Kidney (tissue), 22 donors: ENCODE measurements at places on chromosomes 16 and 17.

DNA sequence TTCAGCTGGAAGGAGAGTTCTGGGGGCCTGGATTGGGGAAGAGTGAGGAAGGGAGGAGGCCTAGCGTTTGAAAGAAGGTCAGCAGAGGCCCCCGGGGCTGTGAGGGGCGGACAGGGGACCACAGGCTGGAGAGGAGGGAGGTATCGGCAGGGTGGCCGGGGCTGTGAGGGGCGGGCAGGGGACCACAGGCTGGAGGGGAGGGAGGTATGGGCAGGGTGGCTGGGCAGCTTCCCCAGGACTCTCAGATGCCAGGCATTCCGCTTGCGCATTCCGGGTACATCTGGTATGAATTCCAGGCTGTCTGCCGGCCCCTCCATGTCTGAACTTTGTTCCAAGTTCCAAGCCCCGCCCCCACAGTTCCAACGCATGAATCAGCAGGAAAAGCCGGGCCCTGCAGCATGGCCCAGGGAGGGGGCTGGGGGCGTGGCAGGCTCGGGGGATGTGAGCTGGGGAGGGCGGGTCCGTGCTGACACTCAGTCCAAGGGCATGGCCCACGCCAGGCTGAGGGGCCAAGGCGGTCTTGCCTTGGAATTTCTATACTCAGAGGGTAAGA lies 4.3 kb upstream of the TLCD2 start:
- DNase-seq: peak; percentile 98
- peaks cover 3% of the 10 kb centered on the region for H3K4me1 ChIP-seq
- H3K27me3 ChIP-seq: no peaks in the 10 kb centered on the region
- peaks cover 23% of the 10 kb centered on the region for H3K36me3 ChIP-seq
- H3K4me3 ChIP-seq: peak overlapping the region; percentile 84

- peaks cover 14% of the 10 kb centered on the region for H3K4me1 ChIP-seq
- peaks cover 3% of the 10 kb centered on the region for H3K27me3 ChIP-seq
- no peak for DNase-seq
- H3K36me3 ChIP-seq: no peaks in the 10 kb centered on the region
Measured at GRCh38 chr17:7292194-7292593, 2.2 kb downstream of the YBX2 start.

DNA sequence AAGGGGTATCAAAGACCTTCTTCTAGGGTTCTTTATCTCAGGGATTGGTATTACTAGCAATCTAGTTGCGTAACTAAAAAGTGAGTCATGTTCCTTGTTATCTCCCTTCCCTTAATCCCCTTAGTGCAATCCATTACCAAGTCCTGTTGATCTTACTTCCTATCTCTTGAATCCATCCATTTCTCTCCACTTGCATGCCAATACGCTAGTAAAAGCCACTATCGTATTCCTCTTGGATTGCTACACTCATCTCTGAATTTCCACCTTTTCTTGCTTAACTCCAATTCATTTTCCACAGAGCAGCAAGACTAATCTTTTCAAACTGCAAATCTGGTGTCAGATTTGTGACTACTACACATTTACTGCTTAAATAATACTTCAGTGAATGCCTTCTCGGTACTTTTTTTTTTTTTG lies 1.8 kb upstream of the ADAT1 start:
- H3K27ac ChIP-seq: no peak overlapping the region
- peaks cover 14% of the 10 kb centered on the region for H3K36me3 ChIP-seq
- no peak for DNase-seq
- no peak overlapping the region for H3K4me3 ChIP-seq
- peaks cover 3% of the 10 kb centered on the region for H3K4me1 ChIP-seq
- H3K27me3 ChIP-seq: no peaks in the 10 kb centered on the region

GRCh38 chr16:6356911-6357310 lies 975.7 kb upstream of the RBFOX1 start:
- no peaks in the 10 kb centered on the region for H3K27me3 ChIP-seq
- H3K27ac ChIP-seq: no peak overlapping the region
- no peaks in the 10 kb centered on the region for H3K36me3 ChIP-seq
- H3K4me3 ChIP-seq: no peak overlapping the region
- DNase-seq: no peak
- no peaks in the 10 kb centered on the region for H3K4me1 ChIP-seq

GRCh38 chr17:75356260-75356937 lies 49.1 kb downstream of the GRB2 start:
- no peak overlapping the region for H3K27ac ChIP-seq
- no peaks in the 10 kb centered on the region for H3K36me3 ChIP-seq
- no peaks in the 10 kb centered on the region for H3K4me1 ChIP-seq
- H3K4me3 ChIP-seq: no peak overlapping the region
- no peaks in the 10 kb centered on the region for H3K27me3 ChIP-seq
- no peak for DNase-seq

- DNase-seq: peak; percentile 76
- peak overlapping the region; percentile 78 for H3K27ac ChIP-seq
- H3K27me3 ChIP-seq: no peaks in the 10 kb centered on the region
- H3K4me3 ChIP-seq: peak overlapping the region; percentile 51
- no peaks in the 10 kb centered on the region for H3K36me3 ChIP-seq
Measured at GRCh38 chr16:528111-529011, 849 bp downstream of the CAPN15 start.

DNA sequence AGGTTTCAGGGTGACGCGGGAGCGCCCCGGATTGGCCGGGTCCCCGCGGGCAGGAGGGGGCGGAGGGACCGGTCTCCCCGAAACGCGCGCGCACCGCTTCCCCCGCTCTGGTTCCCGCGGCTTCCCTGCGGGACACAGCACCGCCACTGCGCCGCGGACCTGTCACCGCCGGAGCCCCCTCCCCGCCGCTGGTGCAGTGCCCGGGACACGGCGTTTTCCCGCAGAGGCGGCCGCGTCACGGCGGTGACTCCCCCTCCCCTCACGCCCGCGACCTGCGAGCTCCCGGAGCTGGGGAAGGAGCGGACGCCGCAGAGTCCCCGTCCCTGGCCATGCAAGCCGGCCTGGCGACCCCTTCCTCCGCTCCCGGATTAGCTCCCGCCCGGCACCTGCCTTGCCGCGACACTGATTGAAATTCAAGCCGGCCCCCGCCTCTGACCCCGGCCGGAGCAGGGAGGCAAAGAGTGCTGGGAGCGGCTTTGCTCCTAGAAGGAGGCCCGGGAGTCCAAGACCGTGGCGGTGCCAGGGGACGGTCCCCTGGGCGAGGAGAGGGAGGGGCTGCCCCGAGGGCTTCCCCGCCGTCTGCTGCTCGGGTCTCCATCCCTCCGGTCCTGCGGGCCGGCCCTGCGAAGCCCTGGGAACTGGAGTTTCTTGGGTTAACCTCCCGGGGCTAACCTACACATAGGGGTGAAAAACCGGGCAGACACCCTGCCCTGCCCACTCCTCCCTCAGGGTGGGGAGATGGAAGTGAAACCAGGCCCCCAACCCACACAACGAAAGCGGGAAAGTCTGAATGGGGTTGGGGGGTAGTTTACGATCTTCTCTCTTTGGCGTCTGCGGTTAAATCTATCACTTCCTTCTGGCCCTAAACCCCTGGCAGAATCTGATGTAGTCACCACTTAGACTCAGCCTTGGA lies 1.0 kb downstream of the RHBDL3 start:
- peak; percentile 59 for DNase-seq
- peak overlapping the region; percentile 12 for H3K4me3 ChIP-seq
- H3K36me3 ChIP-seq: no peaks in the 10 kb centered on the region

DNA sequence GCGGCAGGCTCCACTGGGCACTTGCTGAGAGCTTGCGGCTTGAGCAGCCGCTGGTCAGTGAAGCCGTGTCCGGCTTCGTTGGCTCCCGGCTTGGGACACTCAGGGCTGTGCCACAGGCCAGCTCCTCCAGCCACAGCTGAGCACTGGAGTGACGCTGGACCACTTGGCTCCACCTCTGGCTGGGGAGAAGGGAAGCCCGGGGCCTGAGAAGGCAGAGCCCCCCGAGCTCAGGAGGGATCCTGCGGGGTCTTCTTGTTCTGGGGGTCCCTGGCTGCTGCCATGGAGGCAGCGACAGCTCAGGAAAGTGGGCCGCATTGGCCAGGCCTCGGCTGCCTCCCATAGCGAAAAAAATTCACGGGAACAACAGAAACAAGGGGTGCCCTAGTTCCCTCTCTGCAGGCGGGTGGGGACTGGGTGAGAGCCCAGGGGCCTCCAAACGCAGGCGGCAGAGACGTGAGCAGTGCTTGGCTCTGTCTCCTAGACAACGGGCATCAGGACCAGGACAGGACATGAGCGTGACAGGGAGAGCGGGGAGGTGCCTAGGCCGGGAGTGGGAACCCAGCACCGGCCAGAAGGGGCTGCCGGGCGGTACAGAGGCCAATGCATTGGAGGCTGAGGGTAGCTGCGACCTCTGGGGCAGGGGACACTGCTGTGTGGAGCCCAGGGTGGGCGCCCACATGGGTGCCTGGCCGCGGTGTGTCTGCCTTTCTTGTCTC lies 37.7 kb downstream of the SLC7A5 start:
- H3K27me3 ChIP-seq: no peaks in the 10 kb centered on the region
- no peak for DNase-seq
- H3K36me3 ChIP-seq: no peaks in the 10 kb centered on the region
- no peak overlapping the region for H3K27ac ChIP-seq
- H3K4me3 ChIP-seq: no peak overlapping the region

- H3K36me3 ChIP-seq: peaks cover 22% of the 10 kb centered on the region
- no peak for DNase-seq
- no peak overlapping the region for H3K4me3 ChIP-seq
- no peaks in the 10 kb centered on the region for H3K4me1 ChIP-seq
Measured at GRCh38 chr16:53457670-53458069, 23.4 kb downstream of the RBL2 start.

GRCh38 chr16:61323456-61323855 lies 712.8 kb downstream of the CDH8 start:
- H3K27me3 ChIP-seq: no peaks in the 10 kb centered on the region
- H3K4me1 ChIP-seq: no peaks in the 10 kb centered on the region
- no peak for DNase-seq
- no peak overlapping the region for H3K27ac ChIP-seq
- no peaks in the 10 kb centered on the region for H3K36me3 ChIP-seq

- no peak overlapping the region for H3K27ac ChIP-seq
- no peak overlapping the region for H3K4me3 ChIP-seq
- no peak for DNase-seq
- H3K27me3 ChIP-seq: no peaks in the 10 kb centered on the region
Measured at GRCh38 chr17:9255833-9256232, 234.5 kb downstream of the NTN1 start.

- no peak overlapping the region for H3K27ac ChIP-seq
- no peaks in the 10 kb centered on the region for H3K27me3 ChIP-seq
- H3K4me1 ChIP-seq: no peaks in the 10 kb centered on the region
- H3K36me3 ChIP-seq: no peaks in the 10 kb centered on the region
- no peak for DNase-seq
Measured at GRCh38 chr16:85945424-85945751, 46.4 kb downstream of the IRF8 start.

DNA sequence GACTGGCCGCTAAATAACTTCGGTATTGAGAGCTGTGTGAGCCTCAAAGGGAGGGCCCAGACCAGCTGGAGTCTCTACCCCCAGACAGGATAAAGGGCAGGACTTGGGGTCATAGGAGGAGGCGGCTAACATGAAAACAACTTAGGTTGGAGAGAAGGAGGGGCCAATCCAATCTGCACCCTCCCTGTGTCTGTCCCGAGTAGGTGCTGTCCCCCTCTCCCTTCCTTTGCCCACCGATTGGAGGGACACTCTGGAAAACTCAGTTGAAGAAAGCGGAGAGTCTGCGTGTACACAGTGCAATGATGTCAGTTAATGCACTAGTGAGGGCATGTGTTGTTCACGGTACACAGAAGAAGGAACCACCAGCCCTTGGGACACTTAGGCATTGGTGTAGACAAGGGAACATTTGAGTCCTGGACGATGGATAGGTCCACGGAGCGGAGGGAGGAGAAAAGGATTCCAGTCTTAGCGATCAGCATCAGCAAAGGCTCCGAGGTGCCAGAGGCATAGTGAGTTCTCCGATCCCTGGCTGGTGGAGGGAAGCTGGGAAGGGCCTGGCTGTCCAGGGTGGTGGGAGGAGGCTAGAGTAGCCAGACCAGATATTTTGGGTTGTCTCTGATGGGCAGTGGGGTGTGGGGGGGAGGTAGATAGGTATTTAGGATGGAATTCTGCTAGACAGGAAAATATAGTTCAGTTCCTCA lies 761 bp downstream of the NOL3 start:
- peak overlapping the region; percentile 60 for H3K4me3 ChIP-seq
- H3K27me3 ChIP-seq: peaks cover 37% of the 10 kb centered on the region
- no peaks in the 10 kb centered on the region for H3K36me3 ChIP-seq

- no peak for DNase-seq
- H3K36me3 ChIP-seq: no peaks in the 10 kb centered on the region
- H3K4me3 ChIP-seq: no peak overlapping the region
Measured at GRCh38 chr17:10205549-10206185, 7.3 kb upstream of the GAS7 start.

- H3K27ac ChIP-seq: no peak overlapping the region
- no peak overlapping the region for H3K4me3 ChIP-seq
- H3K4me1 ChIP-seq: no peaks in the 10 kb centered on the region
- no peak for DNase-seq
Measured at GRCh38 chr17:44383861-44384260, 5.6 kb downstream of the ITGA2B start.

GRCh38 chr17:6536566-6537065 lies 19.7 kb downstream of the PITPNM3 start:
- DNase-seq: no peak
- no peaks in the 10 kb centered on the region for H3K27me3 ChIP-seq
- H3K36me3 ChIP-seq: no peaks in the 10 kb centered on the region
- no peaks in the 10 kb centered on the region for H3K4me1 ChIP-seq

GRCh38 chr16:52812678-52813556 lies 239.8 kb downstream of the CHD9NB start:
- no peaks in the 10 kb centered on the region for H3K27me3 ChIP-seq
- no peak for DNase-seq
- H3K27ac ChIP-seq: no peak overlapping the region

DNA sequence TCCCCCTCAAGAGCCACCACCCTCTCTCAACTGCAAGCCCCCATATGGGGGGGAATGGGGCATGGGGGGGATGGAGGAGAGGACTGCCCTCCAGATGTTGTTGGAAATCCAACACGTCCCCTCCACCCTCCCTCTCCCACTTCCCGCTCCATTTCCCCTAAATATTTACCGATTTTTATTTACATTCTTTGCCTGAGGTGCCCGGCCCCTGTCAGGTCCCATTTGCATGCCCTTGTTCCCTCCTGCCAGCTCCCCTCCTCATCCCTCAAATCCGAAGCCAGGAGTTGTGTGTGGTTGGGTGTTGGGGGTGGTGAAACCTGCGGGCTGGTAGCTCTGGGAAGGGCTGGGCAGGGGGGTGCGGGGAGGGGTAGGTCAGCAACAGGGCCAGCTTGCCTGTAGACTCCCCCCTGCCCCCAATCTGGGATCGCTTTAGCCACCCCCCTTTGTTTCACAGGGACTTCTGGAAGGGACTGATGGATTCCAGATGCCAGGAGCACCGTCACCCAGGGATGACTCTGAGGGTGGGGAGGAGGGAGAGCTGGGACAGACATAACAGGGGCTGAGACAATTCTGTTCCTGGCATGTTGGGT lies 39.7 kb upstream of the NGFR start:
- H3K4me3 ChIP-seq: no peak overlapping the region
- no peaks in the 10 kb centered on the region for H3K4me1 ChIP-seq
- DNase-seq: peak; percentile 86
- no peak overlapping the region for H3K27ac ChIP-seq
- no peaks in the 10 kb centered on the region for H3K27me3 ChIP-seq

GRCh38 chr16:3259836-3260235 lies 3.4 kb upstream of the MEFV start:
- H3K36me3 ChIP-seq: no peaks in the 10 kb centered on the region
- no peak overlapping the region for H3K27ac ChIP-seq
- H3K27me3 ChIP-seq: no peaks in the 10 kb centered on the region
- H3K4me3 ChIP-seq: no peak overlapping the region
